ENCODE measurements at places on chromosomes 1 and 21.

- no peak for DNase-seq
Observed at GRCh38 chr1:38102636-38103035, 56.0 kb upstream of the POU3F1 start.

GRCh38 chr1:212782422-212783154 lies 9.0 kb downstream of the NSL1 start:
- no peak for DNase-seq

DNA sequence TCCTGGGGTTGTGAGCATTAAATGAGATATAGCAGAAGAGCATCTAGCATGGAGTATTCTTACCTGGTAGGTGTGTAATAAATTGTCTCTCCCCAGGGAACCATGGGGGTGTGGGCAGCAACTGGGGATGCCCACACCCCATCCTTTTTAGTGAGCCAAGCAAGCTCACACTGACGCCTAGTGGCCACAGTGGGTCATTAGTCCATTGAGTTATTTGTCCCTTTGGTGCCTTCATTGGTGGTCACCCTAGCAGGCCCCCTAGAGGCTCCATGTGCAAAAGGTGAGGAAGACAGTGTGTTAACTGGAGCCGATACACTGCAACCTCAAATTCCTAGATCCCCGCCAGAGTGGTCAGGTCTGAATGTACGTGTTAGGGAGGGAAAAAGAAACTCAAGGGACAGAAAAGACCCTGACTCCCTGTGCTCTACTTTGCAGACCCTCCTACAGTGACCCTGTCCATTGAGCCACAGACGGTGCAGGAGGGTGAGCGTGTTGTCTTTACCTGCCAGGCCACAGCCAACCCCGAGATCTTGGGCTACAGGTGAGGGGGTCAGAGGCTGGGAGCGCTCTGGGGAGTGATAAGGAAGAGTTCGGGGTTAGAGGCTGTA lies 93.3 kb upstream of the CD1D start:
- DNase-seq: peak; percentile 56

- DNase-seq: no peak
Observed at GRCh38 chr1:115296981-115297380, 41.1 kb downstream of the NGF start.

GRCh38 chr1:221598122-221598521 lies 143.8 kb downstream of the DUSP10 start:
- DNase-seq: no peak

GRCh38 chr1:236269439-236269838 lies 12.3 kb downstream of the ERO1B start:
- no peak for DNase-seq

DNA sequence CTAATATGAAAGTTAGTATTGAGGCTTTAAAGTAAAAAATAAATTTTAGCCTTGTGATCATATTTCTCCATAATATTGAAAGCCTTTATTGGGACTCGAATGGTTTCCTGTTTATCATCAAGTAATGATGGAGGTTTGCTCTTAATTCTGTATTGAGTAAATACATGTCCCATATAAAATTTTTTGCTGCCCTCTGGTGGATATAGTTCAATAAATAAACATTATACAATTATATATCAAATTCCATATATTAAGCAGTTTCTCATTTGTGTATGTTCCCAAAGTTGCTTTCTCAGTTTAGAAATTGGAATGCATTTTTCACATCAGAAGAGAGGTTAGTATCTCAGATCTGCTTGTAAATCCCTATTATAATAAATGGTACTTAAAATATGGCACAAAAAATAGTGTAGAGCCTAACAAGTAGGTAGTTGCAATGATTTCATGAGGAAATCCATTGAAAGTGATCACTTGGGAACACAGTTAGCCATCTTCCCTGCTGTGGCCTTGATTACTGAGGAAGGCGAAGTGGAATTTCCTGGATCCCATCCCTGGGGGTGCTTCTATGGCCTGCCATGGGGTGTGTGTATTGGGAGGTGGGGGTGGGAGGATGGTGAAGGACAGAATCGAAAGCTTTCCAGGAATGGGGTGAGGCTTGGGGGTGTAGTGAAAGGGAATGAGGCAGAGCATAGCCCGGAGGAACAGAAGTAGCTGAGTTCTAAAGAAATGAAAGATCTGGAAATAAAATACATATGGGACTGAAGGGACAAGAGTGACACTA lies 84.1 kb upstream of the C21orf91 start:
- DNase-seq: no peak

DNA sequence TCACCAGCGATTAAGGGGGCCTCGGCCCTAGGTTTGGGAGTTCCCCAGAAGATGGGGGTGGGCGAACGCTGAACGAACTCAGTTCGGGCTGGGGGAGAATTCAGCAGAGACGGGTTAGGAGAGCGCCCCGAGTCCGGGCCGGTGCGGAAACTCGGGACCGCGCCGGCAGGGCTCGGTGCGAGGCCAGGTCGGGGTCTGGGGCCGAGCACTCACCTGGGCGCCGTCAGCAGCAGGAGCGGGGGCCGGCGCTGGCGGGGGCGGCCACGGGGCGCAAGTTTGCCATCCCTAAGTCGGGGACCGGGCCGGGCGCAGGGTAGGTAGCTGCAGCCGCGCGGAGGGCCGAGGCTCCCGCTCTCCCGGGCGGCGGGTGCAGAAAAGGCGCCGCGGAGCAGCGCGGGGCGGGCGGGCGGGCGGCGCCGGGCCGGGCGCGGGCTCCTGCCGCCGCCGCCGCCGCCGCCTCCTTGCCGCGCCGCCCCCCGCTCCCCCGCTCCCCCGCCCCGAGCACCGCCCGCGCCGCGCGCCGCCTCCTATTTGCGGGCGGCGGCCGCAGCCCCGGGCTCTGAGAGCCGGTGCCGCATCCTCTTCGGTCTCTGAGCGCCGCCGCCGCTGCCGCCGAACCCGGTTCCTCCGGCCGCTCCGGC lies 349 bp downstream of the ADGRB2 start:
- no peak for DNase-seq

GRCh38 chr21:43956670-43957035 lies 55.5 kb upstream of the TRAPPC10 start:
- no peak for DNase-seq

DNA sequence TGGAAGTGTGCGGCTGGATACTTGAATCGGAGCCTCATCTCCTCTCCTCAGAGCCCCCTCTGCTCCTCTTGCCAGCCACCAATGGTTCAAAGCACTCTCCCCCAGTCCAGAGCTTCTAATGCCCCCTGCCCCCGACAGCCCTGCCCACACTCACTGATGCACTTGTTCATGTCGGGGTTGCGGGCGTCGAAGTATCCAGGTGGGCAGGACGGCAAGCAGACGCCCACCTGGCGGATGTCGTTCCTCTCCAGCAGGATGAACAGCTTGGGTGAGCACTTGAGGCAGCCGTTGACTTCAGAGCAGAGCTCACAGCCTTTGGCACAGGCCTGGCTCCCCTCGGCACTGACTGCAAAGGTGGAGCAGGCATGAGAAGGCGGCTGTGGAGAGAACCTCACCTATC lies 18.4 kb downstream of the RSPO1 start:
- no peak for DNase-seq

DNA sequence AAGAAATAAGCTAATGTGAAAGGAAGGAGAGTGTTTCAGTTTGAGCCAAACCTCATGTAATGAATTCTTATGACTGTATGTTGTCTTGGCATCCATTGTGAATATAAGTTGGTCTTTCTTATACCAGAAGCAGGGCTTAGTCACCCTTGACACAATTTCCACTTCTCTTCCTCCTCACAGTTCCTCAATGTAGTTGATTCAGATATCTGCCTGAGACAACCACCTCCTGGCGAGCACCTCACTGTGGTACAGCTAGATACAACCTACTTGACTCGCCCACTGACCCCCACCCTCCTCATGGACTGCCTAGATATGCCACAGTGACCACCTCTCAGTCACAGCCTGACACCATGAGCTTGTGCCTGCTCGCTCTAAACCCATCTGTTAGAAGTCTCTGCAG lies 45.6 kb downstream of the KYAT3 start:
- no peak for DNase-seq
